ENCODE measurements at places on chromosomes 12 and 14.
A peak's percentile ranks its signal among the peaks of the same experiment; 100 is the strongest.

DNA sequence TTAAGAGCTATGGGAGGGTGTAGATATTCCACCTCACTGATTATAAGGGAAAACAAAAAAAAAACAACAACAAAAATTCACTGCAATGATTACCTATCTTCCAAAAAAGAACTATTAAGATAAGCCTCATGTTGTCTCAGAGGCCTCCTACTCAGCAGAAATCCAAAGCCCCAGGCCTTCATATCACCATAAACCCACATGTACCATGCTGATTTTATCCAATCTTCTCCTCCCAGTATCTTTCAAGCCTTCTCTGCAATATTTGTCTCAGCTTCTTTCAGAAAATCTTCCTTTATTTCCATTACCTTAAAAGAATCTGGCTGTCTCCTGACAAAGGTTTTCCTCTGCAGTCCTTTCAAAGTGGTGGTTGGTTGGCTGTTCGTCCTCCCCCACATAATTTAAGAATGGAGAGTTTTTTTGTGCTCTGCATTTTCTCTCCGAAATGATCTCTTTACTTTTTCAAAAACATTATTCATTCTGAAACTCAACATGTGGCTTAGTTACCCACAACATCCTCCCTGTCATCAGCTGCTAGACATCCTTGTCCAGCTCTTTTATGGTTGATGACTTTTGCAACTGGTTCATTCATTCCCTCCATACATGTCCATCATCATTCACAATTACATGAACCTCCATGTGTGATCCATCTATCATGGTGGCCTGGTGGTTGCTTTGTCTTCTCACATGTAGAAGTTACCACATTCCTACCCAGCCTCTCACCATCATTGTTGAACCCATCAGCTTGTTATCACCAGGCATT is 2.9 kb upstream of the EPYC start:
- DNase-seq, result no peak

DNA sequence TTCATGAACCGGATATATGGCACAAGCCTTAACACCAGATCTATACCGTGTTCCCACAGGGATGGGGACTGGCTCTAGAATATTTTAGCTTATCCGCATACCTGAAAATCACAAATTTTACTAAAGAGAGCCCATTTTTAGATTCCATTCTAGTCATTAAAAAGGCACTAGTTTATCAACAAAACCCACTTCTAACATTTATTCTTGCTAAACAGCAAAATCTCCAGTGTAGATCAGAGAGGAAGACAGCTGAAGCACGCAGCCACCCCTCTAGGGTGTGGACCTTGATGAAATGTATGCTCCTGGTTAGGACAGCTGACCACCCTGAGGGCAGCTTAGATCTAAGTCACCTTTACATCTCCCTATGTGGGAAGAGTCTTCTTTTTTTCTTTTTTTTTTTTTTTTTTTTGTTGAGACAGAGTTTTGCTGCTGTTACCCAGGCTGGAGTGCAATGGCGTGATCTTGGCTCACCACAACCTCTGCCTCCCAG is 62.4 kb downstream of the EID3 start:
- DNase-seq, result no peak

DNA sequence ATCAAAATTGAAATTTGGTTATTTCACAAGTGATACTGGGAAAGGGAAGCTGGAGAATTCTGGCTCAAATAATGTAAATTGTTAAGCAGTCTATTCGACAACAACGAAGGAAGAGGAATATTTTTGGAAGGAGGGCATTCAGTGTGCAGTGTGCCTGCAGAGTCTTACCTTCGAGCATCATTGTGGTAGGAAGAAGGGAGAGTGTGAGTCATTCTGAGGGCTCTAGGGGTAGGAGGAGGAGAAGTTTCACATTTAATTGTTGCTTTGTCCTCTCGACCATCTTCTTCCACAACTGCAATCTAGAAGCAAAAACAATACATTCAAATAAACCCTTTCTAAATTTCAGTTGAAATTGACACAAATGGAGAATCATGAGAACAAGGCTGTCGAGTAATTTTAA is 263.0 kb downstream of the ACSS3 start:
- DNase-seq, result no peak

DNA sequence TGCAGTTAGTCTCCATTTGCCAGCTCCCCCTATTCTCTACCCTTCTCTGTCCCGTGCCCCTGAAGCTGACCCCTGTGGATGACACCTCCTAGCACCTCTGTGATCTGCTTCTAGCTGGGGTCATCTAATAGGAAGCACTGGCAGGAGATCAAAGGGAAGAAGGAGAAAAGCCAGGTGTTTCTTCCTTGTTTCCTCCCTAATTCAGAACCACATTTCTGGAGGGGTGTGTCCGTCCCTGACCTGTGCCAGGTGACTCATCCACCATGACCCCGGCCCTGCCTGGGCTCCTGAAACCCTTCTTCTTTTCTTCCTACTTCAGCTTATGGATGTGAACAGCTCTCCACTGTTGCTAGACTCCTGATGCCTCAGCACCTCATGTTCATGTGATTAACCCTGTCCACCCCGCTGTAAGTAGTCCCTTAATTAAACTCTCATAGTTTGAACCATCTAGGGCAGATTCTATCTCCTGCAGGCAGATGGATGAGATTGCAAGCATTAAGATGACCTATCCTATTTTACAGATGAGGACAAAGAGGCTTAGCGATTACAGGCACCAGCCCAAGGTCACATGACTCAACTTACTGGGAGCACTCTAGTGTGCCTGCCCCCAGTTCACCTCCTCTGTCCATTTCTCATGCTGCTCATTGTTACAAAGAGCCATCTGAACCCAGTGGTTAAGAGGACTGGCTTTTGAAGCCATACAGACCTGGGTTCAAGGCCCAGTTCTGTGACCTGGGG is 770.5 kb downstream of the MED13L start:
- no peak for DNase-seq

DNA sequence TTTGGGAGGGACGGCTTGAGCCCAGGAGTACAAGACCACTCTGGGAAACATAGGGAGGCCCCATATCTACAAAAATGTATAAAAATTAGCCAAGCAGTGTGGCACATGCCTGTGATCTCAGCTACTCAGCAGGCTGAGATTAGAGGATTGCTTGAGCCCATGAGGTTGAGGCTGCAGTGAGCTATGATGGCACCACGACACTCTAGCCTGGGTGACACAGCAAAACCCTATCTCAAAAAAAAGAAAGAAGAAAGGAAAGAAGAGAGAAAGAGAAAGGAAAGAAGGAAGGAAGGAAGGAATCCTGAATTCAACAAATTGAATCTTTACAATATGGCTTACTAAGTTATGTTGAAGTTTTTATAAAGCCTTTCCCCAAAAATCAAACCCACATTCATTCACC is 2.1 kb downstream of the KIF21A start:
- no peak for DNase-seq

- peak; percentile 43 for DNase-seq
These were observed 1.8 kb downstream of the CKB start for GRCh38 chr14:103520657-103521437.
